ENCODE measurements at places on chromosomes 16 and 17.

GRCh38 chr16:82061861-82062525 lies 26.9 kb downstream of the HSD17B2 start:
- DNase-seq = no peak

GRCh38 chr16:75763204-75763603 lies 36.9 kb upstream of the CPHXL start:
- no peak for DNase-seq

DNA sequence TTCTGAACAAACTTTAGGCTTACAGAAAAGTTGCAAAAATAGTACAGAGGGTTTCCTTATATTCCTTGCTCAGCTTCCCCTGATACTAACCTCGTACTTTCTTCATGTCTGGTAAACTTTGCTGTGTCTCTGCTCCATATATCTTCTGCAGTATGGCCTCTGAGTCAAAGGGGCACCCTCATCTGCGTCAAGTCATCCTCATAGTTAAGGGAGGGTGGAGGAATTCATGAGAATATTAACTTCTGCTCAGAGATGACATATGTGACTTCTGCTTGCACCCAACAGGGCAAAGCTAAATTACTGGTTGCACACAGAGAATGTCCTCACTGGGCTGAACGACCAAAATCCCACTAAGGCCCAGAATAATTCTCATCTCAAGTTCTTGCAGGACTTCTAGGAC lies 4.3 kb upstream of the CCL7 start:
- no peak for DNase-seq

- DNase-seq = no peak
These were observed 11.7 kb upstream of the PRPSAP1 start for GRCh38 chr17:76365256-76365903.

- DNase-seq = peak; percentile 60
These were observed 3.9 kb downstream of the ITGA2B start for GRCh38 chr17:44385287-44386181.

DNA sequence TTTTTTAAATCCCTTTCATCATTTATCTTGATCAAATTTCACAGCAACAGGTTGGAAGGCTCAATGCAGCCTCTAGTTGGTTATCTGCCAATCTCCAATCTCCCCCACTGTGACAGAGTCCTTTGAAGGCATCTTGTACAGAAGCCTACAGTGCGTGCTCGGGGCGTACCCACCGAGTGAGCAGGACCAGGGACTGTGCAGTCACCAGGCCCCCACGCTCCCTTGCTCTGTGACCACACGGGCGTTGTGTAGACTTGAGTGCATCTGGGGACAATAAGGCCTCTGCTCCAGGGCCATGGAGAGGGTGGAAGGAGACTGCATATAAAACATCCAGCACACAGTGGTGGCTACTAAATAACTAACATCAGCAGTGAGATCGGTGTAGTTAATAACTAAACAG lies 63.4 kb downstream of the GTF3C1 start:
- no peak for DNase-seq

DNA sequence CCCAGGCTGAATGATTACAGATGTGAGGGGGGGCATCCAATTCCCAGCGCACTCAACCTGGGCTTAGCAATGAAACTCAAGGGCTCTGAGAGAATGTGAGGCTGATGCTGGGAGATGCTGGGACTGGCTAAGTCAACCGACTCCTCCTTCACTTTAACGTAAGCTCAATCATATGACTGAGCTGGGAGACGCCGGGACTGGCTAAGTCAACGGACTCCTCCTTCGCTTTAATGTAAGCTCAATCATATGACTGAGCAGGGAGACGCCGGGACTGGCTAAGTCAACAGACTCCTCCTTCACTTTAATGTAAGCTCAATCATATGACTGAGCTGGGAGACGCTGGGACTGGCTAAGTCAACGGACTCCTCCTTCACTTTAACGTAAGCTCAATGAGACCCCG lies 179.4 kb downstream of the VPS53 start:
- DNase-seq = no peak

GRCh38 chr16:83441517-83441916 lies 366.3 kb upstream of the HSBP1 start:
- DNase-seq = no peak

- DNase-seq = peak; percentile 93
These were observed 4.5 kb upstream of the SGCA start for GRCh38 chr17:50161023-50161910.

- peak; percentile 42 for DNase-seq
These were observed at the start of gene LITAF for GRCh38 chr16:11586856-11587642. TSS of gene LITAF (minus strand) at chr16:11586919. CDS start at chr16:11556730, 30,189 bp downstream.

- no peak for DNase-seq
These were observed 12.4 kb upstream of the TAC4 start for GRCh38 chr17:49859991-49860953.

- DNase-seq = no peak
These were observed 332.1 kb downstream of the C16orf95 start for GRCh38 chr16:86984991-86985647.

- no peak for DNase-seq
These were observed 393.9 kb upstream of the SALL1 start for GRCh38 chr16:51544851-51545467.

DNA sequence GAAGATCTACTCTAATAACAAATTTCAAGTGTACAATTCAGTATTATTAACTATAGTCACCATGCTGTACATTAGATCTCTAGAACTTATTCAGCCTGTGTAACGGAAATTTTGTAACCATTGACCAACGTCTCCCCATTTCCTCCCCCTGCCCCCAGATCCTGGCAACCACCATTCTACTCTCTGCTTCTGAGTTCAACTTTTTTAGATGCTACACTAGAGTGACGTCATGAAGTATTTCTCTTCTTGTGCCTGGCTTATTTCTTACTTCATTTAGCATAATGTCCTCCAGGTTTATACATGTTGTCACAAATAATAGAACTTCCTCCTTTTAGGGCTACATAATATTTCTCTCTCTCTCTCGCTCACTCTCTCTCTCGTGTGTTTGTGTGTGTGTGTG lies 157.5 kb downstream of the ANKFN1 start:
- DNase-seq = no peak

DNA sequence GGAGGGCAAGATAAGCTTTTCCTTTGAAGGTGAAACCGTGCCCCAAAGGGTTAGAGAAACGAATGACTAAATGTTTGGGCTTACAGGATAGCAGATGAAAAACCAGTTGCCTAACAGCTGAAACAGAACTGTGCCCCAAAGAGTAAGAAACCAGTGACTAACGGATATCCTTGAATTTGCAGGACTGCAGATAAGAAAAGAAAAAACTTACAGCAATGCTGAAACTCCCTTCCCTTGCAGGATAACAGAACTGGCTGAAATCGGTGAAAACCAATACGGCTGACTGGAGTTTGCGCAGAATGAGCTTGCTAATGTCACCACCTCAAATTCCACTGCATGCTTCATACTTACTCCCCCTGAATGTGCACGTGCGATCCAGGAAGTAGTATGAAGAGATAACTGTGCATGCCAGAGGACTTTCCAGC lies 175.2 kb upstream of the NLRP1 start:
- DNase-seq = no peak

GRCh38 chr16:70416748-70417616 lies 21.9 kb downstream of the ST3GAL2 start:
- no peak for DNase-seq

- DNase-seq = no peak
These were observed 83.7 kb downstream of the DNAH17 start for GRCh38 chr17:78493450-78493849.

DNA sequence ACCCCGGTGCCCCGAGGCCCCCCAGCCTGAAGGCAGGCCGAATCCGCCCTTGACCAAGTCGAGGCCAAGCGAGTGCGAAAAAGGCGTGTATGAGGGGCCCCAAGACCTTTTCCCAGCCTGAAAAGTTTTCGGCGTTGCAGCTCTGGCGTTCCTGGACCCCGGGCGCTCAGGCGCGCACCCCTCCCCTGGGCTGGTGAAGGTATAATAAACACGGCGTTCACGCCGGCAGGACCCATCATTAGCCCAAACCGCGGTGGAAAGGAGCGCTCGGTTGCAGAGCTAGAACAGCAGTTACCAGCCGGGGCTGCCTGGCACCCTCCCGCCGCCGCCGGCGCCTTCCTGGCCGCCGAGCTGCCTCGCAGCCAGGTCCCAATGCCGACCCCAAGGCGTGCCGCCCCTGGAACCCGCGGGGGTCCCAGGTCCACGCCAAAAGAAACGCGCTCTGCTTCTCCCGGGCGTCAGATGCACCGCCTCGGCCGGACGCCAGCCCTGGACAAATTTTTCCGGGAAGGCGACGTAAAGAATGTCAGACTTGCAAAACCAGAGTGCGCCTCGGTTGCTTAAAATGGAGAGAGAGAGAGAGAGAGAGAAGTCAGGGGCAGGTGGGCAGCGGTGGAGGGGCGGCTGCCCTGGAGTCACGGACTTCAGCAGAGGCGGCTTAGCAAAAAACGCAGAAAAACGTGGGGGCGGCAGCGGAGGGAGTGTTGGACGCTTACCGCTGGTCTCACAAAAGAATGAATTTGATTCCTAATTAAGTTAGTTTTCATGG lies 11.5 kb upstream of the FOXF1 start:
- DNase-seq = no peak

- DNase-seq = no peak
These were observed 29.8 kb downstream of the SLC47A2 start for GRCh38 chr17:19686400-19687090.

- no peak for DNase-seq
These were observed 1.5 kb upstream of the ITGB4 start for GRCh38 chr17:75719732-75720131.

DNA sequence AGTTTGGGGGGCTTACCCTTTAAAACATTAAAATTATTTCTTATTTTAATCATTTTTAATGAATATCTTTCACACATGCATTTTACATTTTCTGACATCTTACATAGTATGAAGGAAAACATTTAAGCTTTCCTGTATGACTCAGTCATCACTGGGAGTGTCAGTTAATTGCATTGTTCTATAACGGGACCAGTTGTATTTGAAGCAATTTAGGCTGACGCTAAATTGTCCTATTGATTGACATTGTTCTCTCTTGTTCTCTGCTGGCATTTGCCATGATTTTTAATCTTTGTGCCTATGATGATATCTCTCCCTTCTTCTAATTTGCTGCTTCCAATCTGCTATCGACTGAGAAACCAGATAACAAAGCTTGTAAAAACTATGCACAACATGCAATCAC lies 190.5 kb upstream of the PIRT start:
- no peak for DNase-seq

DNA sequence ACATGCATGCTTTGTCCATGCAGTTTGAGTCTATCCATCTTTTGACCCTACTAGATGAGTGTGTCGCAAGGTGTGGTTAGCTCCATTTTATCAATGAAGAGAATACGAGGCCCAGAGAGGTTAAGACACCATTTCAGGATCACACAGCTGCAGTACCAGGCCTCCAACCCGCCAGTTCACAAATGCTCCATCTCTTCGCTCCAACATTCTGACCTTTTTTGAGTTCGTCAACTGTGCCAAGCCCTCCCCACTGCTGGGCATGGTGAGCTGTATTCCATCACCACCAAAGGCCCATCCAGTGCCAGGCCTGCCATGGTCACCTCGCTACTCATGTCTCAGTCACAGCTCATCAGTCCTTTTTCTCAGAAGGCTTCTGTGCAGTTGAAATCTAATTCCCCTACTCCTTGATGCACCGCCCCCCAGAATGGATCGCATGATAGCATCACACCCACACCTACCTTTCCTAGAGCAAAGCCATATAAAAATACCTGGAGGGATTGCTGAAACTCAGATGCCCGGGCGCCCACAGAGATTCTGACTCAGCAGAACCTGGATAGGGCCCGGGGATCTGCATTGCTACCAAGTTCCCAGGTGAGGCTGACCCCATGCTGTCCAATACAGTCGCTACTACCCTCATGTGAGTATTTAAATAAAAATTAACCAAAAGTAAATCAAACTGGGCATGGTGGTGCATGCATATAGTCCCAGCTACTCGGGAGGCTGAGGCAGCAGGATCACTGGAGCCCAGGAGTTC lies 38.0 kb downstream of the ZNF423 start:
- DNase-seq = no peak

GRCh38 chr16:54194334-54194743 lies 92.2 kb downstream of the IRX3 start:
- DNase-seq = no peak

- DNase-seq = no peak
These were observed 6.4 kb upstream of the ITGAX start for GRCh38 chr16:31348579-31348978.

GRCh38 chr16:55040366-55041086 lies 109.9 kb downstream of the IRX5 start:
- no peak for DNase-seq

- DNase-seq = no peak
These were observed 15.5 kb downstream of the HS3ST6 start for GRCh38 chr16:1902547-1903219.

DNA sequence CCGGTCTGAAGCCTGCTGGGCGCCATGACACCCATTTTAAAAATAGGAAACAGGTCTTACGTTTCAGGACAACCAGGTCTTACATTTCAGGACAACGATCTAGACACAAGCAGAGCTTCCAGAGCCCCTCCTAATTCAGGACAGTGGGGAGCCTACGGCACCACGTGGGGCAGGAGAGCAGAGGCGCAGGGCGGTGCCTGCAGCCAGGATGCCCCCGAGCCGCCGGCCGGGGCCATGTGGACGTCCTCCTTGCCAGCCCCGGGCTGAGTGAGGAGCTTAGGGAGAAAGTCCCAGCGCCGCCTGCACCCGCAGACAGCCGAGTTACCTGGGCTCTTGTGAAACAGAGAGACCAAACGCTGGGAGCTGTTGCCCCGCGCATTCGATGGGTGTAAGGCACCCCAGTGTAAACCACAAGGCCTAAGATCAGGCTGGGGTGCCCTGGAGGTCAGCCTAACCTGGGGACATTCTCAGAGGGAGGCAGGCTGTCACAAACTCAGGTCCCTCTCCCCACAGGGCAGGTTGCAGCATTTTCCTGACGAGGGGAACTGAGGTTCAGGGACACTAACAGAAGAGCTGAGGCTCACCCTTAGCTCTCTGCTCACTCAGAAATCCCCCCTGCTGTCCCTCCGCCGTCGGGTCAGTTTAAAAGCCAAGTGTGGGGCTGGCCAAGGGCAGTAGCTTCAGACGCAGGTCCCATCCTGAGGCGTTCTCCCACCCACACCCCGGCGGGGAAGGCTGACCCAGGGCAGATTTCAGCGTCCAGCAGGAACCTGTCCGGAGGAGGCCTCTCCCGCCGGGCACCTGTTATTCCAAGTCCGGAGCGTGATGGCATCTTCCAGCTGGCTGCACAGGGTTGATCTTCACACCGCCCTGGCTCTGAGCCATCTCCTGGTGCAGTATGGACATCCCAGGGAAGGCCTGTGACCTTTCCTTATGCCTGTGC lies 1.8 kb upstream of the NOTUM start:
- no peak for DNase-seq

DNA sequence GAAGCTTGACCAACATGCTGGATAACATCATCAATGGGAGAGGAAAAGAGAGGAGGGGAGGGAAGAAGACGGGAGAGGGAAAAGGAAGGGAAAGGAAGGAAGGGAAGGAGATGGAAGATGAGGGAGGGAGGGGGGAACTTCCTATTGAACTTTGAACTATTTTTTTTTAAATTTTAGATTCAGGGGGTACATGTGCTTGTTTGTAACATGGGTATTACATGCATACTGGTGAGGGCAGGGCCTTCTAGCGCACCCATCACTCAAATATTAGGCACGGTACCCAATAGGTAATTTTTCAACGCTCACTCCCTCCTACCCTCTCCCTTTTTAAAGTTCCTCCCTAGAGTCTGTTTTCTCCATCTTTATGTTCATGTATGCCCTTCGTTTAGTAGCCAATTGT lies 383.2 kb upstream of the XYLT1 start:
- no peak for DNase-seq

GRCh38 chr17:16980813-16981731 lies 9.2 kb upstream of the TNFRSF13B start:
- DNase-seq = no peak
